Inflammatory macrophage (primary cell): ENCODE measurements at places on chromosomes 2 and 18.

DNA sequence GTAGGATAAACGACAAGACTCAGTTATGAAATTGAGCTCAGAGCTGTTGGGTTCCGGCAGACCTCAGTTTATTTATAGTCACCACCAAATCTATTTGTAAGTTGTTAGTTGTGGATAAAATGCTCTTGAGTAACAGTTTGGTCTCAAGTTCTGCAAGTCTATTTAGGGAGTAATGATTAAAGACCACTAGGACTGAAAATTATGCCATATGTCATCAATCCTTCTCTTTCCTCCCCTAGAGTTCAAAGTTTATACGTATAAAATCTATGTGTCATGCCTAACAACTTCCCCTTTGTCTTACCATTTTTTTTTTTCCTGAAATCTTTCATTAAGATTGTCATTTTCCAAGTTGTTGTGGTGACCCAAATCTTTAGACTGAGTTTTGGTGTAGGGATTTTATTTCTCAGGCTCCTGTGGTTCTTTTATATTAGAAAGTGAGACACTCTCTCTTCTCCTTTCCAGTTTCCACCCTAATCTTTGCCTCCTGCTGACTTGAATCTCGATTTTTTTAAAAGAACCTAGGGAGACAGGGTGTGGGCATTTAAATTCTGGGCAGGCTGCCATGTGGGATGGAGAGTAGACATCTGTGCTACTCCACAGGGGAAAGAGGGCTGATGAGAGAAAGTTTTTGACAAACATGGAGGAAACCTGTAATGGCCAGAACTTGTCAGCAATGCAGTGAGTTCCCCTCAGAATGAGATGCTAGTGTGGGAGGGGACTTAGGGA, 51.0 kb downstream of the LAMA3 start:
- DNase-seq = peak; percentile 37

DNA sequence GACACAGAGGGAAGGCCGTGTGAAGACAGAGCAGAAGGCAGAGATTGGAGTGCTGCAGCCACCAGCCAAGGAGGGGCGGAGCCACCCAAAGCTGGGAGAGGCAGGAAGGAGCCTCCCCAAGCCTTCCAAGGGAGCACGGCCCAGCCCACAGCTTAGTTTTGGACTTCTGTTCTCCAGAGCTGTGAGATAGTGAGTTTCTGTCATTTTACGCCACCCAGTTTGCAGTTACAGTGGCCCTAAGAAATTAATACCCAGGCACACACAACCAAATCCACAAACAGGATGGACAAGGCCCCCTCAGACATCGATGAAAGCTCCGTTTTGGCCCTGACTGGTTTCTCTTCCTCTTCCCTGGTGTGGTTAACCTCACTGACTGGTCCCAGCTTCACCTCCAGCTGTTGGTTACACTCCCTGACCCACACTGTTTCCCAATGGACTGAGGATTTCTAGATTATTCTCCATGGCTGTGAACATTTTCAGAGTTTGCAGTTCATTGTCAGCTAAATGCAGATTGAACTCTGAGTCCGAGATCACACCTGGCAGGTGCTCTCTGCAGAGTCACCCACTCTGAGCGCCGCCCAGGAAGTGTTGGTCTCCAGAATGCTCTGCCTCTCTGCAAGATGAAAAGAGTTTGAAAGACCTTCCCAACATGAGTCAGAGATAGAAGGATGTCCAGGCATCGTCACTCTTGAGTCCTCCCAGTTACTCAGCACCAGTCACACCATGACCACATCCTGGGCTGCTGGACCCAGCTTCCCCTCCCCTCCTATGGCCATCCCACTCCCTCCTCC, 100.2 kb downstream of the TWIST2 start:
- peak; percentile 46 for DNase-seq

- DNase-seq = no peak
Observed at GRCh38 chr2:154826827-154827226, 128.3 kb downstream of the KCNJ3 start.

GRCh38 chr2:125730921-125731320, 925.0 kb upstream of the GYPC start:
- DNase-seq = no peak

DNA sequence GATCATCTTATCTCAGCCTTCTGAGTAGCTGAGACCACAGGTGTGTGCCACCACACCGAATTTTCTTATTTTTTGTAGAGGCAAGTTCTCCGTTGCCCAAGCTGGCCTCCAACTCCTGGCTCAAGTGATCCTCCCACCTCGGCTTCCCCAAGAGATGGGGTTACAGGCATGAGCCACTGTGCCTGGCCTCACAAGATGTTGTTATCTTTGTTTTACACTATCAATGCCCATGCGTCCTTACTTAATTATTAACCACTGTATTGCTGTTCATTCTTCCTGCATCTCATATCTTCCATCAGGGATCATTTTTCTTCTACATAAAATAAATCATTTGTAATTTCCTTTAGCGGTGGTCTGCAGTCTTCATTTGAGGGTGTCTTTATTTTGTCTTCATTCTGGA, 181.9 kb downstream of the TGIF1 start:
- no peak for DNase-seq

DNA sequence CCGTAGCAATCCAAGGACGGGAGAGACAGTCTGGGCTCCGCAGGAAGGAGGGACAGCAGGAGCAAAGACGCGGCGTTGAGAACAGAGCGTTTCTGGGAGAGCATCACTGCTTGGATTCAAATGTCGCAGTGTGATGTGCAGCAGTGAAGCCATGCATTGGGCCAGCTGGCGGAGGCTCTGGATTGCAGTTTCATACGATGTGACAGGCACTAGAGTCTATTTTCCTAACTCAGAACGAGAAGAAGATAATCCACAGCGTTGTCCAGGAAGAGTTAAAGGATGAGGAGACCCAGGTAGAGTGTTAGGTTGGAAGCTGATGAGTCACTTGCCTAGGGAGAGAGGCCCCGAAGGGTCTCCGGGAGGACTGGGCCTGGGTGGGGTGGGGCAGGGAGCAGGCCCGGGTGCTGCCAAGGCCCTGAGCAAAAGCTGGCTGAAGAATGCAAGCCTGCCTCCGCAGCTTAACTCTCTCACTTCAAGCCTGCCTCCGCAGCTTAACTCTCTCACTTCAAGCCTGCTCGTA, 17.7 kb upstream of the SEMA4C start:
- no peak for DNase-seq

DNA sequence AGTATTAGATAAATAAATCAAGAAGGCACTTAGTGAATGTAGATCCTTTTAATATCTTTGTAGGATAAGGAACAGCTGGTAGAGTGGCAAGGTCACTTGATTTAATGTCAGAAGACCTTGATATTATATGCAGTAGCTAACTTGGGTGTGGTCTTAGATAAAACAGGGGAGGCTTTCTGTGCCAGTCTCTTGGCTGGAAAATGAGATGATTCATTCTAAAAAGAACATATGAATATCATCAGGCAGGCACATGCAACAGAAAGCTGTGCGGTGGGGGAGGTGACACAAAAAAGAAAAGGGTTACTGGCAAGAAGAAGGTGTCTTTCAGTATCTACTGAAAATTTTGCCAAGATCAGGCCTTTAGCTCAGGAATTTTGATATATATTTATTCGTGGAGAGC, 931.7 kb upstream of the CELF4 start:
- DNase-seq = no peak
